NCI-H446 (cell line): ENCODE measurements at places on chromosomes 11 and 22.
A peak's percentile ranks its signal among the peaks of the same experiment; 100 is the strongest.

GRCh38 chr22:21866833-21867527 lies 465 bp downstream of the MAPK1 start:
- no peak for DNase-seq

DNA sequence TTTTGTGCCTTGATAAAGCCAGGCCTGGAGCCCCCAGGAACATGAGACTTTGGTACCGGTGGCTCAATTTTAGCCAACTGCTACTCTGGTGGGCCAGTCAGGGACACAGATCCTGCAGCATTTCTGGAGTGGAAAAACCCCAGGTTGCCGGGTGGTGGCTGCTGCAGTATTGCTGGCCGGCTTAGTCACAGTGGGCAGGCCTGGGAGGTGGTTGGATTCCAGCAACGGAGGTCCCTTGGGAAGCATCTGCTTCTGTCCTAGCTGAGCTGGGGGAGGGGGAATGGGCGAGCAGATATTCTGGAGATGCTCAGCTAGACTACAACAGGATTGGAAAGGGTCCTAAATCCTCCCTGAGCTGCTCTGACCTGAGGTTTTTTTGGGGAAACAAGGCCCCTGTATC lies 31.6 kb upstream of the ACCSL start:
- DNase-seq, result peak; percentile 37

DNA sequence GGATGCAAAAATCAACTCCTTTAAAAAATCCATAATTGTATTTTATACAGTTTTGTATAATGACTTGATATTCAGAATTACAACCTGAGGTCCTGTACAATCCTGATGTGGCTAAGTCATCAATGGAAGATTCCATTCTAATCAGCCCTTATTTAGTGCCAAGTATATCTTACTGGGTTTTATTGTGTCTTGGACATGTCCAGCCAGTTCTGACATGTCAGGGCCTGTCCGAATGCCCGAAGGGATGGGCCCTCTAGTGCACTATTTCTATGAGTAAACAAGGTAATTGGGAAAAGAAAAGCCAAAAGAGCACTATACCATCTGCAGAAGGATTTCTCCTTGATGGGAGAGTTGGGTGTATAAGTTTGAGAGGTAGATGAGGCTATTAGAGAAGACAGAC lies 412.9 kb downstream of the METTL15 start:
- DNase-seq, result no peak

DNA sequence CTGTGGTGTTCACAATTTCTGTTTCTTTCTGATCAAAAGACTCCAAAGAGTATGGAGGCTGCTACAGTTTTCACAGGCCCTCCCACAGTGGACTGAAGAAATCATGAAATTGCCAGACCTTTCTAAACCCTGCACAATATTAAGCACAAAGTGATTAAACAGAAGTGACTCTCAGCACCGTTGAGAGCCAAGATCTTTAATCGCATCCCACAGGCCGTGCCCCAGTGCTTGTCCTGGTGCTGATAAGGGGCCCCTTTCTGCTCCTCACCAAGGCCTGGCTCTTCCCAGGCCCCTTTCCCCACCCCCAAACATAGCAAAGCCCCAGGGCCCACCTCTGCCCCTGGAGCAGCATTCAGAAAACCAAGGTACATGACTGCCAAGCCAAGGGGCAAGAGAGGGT lies 57.4 kb upstream of the BMAL1 start:
- no peak for DNase-seq
